Esophagus mucosa (tissue), 1 donor: ENCODE measurements at places on chromosomes 12 and 14. TPM values are rescaled to one million over a fixed set of nuclear protein-coding genes. Genes with fewer than 3 reads are reported as not detected.

REM2 gene
- 0.32 TPM for total RNA-seq

DNA sequence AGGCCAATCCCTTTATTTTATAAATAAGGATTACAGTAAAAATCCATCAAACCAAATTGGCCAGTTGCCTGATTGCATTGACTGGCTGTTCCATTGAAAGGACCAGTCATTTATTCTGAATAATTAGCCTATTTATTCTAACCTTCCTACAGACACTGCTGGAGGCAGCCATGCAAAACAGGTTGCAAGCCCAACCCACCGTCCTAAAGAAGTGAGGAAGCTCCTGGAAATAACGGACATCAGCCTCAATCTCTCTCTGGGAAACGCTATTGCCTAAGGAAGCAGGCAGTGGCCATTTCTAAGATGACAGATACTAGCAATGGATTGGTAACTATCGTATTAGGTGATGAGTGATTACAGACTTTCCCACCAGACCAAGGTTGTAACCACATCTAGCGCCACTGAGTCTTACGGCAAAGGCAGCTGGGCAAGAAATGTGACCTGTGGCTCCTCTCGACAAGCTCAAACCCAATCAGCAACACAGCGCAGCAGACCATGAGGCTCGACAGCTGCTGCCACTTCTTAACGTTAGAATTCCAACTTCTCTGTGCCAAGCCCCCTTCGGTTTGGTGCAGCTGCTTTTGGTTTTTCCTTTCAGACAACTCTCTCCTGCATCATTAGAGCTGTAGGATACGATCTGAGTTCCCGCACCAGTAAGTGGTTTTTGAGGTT is 134.2 kb downstream of the KCNK10 start:
- no peak for ATAC-seq

DCAF5 gene
- 28.1 TPM for total RNA-seq

GALNT6 gene
- 13.4 TPM for total RNA-seq

DNA sequence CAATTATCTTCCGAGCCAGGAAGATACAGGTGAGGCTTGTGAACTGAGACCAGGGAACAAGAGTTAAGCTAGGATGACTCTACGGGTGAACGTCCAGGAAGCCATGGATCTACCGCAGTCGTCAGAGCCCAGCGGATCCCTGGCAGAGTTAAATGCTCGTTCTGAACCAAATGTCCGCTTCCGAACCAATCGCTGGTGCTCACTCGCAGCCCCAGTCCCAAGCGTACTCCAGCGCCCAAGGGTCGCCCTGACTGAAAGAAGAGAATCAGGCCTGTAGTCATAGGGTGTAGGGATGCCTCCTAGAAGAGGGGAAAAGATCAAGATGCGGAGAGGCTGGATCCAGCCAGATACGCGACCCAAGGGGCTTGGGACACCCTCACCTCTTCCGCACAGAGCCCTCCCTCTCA is 283 bp downstream of the VIPAS39 start:
- peak; percentile 27 for ATAC-seq

DNA sequence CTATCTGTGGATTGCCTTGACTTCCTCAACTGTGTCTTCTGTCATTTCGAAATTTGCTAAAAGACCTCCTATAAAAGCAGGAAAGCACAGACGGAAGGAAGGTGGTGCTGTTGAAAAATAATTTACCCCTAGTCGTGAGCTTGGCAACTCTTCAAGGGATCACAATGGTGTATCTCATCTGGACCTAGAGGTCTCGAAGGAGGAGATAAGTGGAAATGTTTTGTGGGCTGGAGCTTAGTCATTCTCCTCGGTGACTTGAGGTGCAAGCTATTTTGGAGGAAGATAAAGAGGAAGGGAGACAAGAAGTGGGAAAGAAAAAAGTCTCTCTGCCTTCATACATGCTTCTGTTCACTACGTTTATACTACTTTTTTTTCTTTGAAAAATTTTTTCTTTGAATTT is 89.9 kb downstream of the FLRT2 start:
- ATAC-seq: no peak

DNA sequence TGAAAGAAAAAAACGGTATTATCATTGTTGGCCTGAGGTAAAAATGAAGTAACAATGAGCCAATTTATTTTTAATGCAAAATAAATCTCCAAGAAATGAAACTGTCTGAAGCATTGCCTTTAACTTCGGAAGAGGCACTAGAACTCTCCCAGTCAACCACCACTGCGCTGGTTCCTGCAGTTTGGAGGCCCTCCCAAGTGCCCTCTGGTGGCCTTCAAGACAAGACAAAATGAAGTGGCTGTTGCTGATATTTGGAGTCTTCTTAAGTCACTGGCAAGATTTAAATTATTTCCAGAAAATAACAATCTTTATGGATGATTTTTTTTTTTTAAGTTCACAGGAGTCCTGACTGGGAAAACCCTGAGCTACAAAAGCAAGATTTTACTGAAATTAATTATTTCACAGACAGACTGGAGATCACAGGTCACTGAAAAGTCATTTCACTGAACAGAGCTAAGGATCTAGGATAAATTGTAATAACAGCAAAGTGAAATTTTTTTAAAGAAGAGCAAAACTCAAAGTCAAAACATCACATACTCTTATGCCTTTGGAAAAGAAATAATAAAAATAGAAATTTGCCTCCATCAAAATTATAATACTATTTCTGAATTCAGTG is 58.2 kb downstream of the DICER1 start:
- ATAC-seq: peak; percentile 72

- ATAC-seq: peak; percentile 56
Observed at GRCh38 chr12:116135209-116135930, 142.1 kb downstream of the MED13L start.

- peak; percentile 19 for ATAC-seq
Observed at GRCh38 chr14:77045238-77046162, 17.0 kb upstream of the IRF2BPL start.

DNA sequence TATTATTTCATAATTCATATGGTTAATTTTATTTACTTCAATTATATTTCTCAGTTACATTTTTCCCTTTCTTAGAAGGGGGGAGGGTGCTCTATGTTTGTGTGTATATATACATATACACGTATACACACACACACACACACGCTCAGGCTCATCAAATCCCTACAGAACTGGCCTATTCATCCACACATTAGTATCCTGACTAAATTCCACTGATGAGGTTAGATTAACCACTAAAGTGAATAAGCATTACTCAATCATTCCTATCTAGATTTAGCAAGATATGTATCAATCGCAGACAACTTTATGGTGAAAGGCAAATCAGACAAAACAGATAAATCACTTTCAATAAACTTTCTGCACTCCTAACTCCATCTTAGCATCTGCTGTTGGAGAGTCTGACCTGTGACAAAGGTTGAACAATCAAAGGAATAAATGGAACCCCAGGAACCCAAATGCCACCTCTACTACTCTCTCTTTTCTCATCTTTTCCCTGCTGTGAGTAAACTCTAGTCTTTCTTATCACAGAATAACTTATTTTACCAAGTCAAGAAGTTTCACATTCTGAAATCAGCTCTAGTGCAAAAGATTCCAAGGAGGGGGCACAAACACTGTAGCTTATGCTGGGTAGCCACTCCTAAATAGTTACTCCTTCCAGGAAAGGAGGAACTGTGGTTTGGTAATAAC is 67.6 kb downstream of the RALGAPA1 start:
- no peak for ATAC-seq

- no peak for ATAC-seq
Observed at GRCh38 chr12:119822046-119822445, 55.1 kb downstream of the CIT start.

DNA sequence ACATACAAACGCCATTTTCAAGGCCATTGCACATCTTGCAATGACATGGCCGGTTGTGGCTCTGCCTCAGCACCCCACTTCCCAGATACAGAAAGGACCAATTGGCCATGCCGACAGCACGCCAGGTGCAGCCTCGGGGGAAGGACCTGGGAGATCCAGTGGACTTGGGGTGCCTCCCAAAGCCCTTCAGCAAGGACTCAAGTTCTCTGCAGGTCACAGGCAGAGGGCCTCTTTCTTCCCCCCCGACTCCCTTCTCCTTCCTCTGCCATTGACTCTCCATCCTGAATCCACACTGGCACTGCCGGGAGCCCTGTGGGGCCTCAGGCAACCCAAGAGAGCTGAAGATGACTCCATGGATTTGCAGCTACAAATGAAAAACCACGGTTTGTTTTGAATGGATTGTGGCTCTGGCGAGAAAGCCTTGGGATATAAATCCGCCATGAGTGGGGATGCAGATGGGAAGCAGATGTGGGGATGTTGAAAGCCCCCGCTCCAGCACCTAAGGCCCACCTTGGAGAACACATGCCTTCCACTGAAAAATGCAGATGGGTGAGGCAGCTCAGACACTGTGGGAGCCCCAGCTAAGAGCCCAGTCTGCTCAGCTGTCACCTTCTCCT is 35.1 kb upstream of the LTBP2 start:
- no peak for ATAC-seq

DNA sequence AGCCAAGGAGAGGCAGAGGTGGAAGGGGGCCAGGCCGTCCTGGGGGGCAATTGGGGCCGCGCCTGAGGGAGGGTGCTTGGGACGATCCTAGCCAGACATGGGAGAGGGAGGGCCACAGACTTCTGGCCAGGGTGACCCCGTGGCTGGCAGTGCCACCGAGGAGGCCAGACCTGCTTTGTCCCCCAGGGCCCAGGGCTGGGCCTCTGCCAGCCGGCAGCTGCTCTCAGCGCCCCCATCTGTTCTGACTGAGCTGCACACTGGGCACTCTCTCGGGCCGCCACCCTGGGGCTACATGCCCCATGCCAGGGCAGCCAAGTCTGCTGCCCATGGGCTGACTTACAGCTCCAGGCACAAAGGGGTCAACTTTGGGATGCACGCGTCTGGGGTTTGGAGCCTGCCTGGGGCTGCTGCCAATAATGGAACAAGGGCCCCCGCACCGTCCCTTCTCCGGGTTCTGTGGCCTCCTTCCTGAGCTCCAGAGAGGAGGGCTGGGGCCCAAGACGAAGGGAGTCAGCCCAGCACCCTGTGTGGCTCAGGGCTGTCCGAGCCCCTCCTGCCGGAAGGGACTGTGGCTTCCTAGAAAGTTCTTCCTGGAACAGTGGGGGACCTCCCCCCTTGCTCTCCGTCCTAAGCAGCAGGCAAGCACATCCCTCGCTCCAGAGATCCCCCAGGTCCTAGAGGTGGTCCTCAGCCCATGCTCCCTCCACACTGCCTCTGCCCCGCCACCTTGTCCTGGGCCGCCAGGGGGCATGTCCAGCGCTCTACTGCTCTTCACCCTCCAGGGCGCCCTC is 1.1 kb downstream of the ADSS1 start:
- ATAC-seq: peak; percentile 24

PGF gene
- total RNA-seq: 4.1 TPM

DAO gene
- total RNA-seq: not detected

GLIPR1L2 gene
- 0.24 TPM for total RNA-seq

- ATAC-seq: no peak
Observed at GRCh38 chr12:118107694-118108093, 3.9 kb upstream of the VSIG10 start.

CLEC7A gene
- total RNA-seq: 22.3 TPM

- ATAC-seq: no peak
Observed at GRCh38 chr12:66900616-66901015, 221.7 kb upstream of the GRIP1 start.

- peak; percentile 75 for ATAC-seq
Observed at GRCh38 chr12:123389560-123390351, 5.8 kb downstream of the KMT5A start.
